Aorta (tissue), 5 donors: ENCODE measurements at places on chromosomes 12 and 14.

- peaks cover 2% of the 10 kb centered on the region for H3K4me1 ChIP-seq
- no peaks in the 10 kb centered on the region for H3K27me3 ChIP-seq
- H3K27ac ChIP-seq = no peak overlapping the region
Measured at GRCh38 chr12:45093051-45093450, 42.2 kb upstream of the DBX2 start.

GRCh38 chr12:51666696-51667095 lies 75.7 kb downstream of the SCN8A start:
- DNase-seq = no peak
- no peak overlapping the region for H3K27ac ChIP-seq
- no peaks in the 10 kb centered on the region for H3K27me3 ChIP-seq

GRCh38 chr12:90794212-90794611 lies 160.8 kb downstream of the CCER1 start:
- H3K27ac ChIP-seq = no peak overlapping the region
- no peaks in the 10 kb centered on the region for H3K27me3 ChIP-seq
- no peak overlapping the region for H3K4me3 ChIP-seq
- H3K36me3 ChIP-seq = no peaks in the 10 kb centered on the region
- DNase-seq = no peak
- H3K4me1 ChIP-seq = no peaks in the 10 kb centered on the region

DNA sequence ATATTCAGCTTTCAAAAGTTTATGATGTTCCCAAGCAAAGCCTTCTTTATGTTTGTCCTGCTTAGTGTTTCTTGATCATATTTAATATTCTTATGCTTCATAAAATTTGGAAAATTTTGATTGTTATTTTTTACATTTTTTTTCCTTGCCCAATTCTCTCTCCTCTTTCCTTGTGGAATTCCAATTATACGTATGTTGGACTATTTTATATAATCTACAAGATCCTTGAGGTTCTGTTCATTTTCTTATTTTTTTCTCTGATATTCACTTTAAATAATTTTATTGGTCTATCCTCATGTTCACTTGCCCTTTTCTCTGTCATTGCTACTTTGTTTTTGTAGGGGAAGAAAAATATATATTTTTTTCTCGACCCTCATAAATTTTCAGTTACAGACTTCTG lies 167.7 kb downstream of the DYRK2 start:
- H3K4me1 ChIP-seq = no peaks in the 10 kb centered on the region
- no peak overlapping the region for H3K27ac ChIP-seq
- H3K4me3 ChIP-seq = no peak overlapping the region
- no peak for DNase-seq

- DNase-seq = no peak
- no peaks in the 10 kb centered on the region for H3K4me1 ChIP-seq
- no peak overlapping the region for H3K4me3 ChIP-seq
- no peaks in the 10 kb centered on the region for H3K36me3 ChIP-seq
Measured at GRCh38 chr14:74364271-74364880, 16.1 kb downstream of the VRTN start.

GRCh38 chr12:126588586-126589249 lies 1523.5 kb downstream of the AACS start:
- no peaks in the 10 kb centered on the region for H3K36me3 ChIP-seq
- no peak overlapping the region for H3K27ac ChIP-seq
- DNase-seq = no peak
- no peaks in the 10 kb centered on the region for H3K27me3 ChIP-seq

DNA sequence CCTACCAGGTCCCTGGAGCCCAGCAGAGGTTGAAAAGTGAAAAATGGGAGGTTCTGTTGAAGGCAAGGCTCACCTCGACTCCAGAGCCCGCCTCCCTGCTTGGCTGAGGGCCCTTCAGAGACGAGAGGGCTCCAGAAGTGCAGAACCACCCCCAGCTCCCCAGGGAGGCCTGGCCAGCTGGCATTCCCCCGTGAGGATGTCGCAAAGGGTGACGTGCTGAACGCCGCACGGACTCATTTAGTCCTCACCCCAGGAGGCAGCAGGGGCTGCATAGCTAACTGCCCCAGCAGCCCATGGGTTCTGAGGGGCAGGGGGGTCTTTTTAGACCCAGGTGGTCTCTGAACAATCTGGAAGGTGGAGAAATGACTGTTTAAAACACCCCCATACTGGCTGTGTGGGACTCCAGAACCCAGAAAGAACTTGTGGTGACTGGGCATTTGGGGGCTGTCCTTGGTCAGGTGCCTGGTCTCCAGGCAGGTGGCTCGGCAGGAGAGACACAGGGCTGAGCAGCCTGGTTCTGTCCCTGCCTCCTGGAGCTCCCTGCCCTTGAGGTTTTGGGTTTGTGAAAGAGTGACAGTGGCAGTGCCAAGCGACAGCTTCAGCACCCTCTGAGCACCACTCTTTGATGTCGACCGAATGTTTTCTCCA lies 32.0 kb downstream of the ANAPC7 start:
- peaks cover 5% of the 10 kb centered on the region for H3K36me3 ChIP-seq
- H3K27ac ChIP-seq = no peak overlapping the region
- H3K27me3 ChIP-seq = no peaks in the 10 kb centered on the region
- H3K4me3 ChIP-seq = no peak overlapping the region
- peak; percentile 76 for DNase-seq

DNA sequence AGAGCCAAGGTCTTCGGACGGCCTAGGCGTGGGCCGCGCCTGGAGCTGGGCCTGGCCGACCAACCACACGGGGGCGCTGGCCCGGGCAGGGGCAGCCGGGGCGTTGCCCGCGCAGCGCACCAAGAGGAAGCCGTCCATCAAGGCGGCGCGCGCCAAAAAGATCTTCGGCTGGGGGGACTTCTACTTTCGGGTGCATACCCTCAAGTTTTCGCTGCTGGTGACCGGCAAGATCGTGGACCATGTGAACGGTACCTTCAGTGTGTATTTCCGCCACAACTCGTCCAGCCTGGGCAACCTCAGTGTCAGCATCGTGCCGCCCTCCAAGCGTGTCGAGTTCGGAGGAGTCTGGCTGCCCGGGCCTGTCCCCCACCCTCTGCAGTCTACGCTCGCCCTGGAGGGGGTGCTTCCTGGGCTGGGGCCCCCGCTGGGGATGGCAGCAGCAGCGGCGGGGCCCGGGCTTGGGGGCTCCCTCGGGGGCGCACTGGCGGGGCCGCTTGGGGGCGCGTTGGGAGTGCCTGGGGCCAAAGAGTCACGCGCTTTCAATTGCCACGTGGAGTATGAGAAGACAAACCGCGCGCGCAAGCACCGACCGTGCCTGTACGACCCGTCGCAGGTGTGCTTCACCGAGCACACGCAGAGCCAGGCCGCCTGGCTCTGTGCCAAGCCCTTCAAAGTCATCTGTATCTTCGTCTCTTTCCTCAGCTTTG lies 4.4 kb upstream of the SHMT2 start:
- no peaks in the 10 kb centered on the region for H3K4me1 ChIP-seq
- no peak overlapping the region for H3K27ac ChIP-seq
- DNase-seq = peak; percentile 69
- no peaks in the 10 kb centered on the region for H3K27me3 ChIP-seq

GRCh38 chr14:54451961-54452360 lies 10.8 kb upstream of the CNIH1 start:
- DNase-seq = no peak
- H3K27me3 ChIP-seq = no peaks in the 10 kb centered on the region
- no peak overlapping the region for H3K27ac ChIP-seq
- no peaks in the 10 kb centered on the region for H3K4me1 ChIP-seq

GRCh38 chr14:31988244-31988643 lies 88.9 kb upstream of the ARHGAP5 start:
- DNase-seq = no peak
- no peak overlapping the region for H3K27ac ChIP-seq
- no peaks in the 10 kb centered on the region for H3K4me1 ChIP-seq
- no peak overlapping the region for H3K4me3 ChIP-seq
- no peaks in the 10 kb centered on the region for H3K27me3 ChIP-seq

DNA sequence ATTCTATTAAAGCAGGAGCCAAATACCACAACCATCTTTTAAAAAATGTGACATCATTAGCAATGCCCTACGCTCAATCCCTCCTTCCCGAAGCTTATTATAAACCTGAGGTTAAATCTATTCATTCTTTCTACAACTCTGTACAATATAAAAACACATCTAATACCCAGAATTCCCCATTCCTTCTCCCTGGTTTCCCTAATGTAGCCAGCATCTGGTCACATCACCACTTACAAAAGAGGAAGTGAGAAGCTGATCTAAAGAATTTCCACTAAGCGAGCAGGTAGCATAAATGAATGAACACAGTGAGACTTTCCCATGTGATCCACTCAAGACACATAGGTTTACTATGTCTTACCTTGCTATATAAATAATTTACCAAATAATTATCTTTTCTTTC lies 90.4 kb downstream of the LRP6 start:
- no peak for DNase-seq
- peaks cover 2% of the 10 kb centered on the region for H3K36me3 ChIP-seq
- no peak overlapping the region for H3K4me3 ChIP-seq
- H3K4me1 ChIP-seq = peaks cover 7% of the 10 kb centered on the region

- peaks cover under 1% of the 10 kb centered on the region for H3K4me1 ChIP-seq
- DNase-seq = no peak
- H3K4me3 ChIP-seq = no peak overlapping the region
- no peaks in the 10 kb centered on the region for H3K27me3 ChIP-seq
- no peak overlapping the region for H3K27ac ChIP-seq
Measured at GRCh38 chr14:38500125-38500524, 244.2 kb upstream of the CLEC14A start.

DNA sequence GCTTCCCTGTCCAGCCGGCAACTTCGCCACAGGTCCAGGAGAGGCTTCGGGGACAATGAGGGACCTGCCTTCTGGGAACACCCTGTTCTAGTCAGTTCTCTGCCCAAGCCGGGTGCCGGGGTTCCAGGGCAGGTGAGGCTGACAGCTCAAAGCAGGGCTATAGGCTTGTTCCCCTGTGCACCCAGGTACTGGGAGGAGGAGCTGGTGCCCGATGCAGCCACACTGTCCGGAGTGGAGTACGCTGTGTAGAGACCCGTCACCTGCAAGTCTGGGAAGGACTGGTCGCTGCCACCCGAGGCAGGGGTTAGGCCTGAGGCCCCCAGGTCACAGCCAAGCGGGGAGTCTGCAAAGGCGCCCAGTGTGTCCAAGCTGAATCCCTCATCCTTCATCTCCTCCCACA lies 29.6 kb downstream of the FOXN4 start:
- no peak for DNase-seq
- no peaks in the 10 kb centered on the region for H3K4me1 ChIP-seq
- no peak overlapping the region for H3K4me3 ChIP-seq
- H3K27ac ChIP-seq = no peak overlapping the region
- no peaks in the 10 kb centered on the region for H3K27me3 ChIP-seq
- H3K36me3 ChIP-seq = no peaks in the 10 kb centered on the region

- H3K4me3 ChIP-seq = no peak overlapping the region
- no peaks in the 10 kb centered on the region for H3K27me3 ChIP-seq
- peaks cover 4% of the 10 kb centered on the region for H3K4me1 ChIP-seq
- H3K27ac ChIP-seq = peak overlapping the region; percentile 100
Measured at GRCh38 chr14:90384543-90384911, 12.3 kb upstream of the CALM1 start.

DNA sequence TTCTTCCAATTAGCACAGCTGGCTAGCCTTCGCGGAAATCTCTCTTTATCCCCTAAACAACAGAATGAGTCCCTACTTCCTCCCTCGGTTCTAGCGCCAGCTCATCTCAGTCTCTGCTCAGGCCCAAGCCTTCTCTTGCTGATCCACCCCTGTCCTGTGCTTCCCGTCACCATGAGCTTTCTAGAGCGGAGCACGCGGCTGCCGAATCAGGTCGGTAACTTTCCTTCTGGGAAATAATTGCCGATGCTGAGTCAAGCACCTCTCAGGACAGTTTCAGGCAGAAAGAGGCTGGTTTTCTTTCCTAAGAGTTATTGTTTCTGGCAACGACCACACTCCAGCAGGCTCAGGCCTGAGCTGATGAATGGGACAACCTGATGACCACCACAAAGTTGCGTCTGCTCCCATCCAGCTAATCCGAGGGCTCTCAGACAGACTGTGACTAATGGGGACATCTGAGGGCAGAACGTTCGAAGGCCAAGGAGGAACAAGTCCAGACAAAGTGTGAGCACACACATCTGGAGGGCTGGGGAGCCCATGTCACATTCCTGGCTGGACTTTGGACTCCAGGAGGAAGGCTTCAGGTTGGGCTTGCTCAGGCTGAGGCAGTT lies 13.6 kb upstream of the GPR68 start:
- no peaks in the 10 kb centered on the region for H3K4me1 ChIP-seq
- no peaks in the 10 kb centered on the region for H3K27me3 ChIP-seq
- no peak overlapping the region for H3K4me3 ChIP-seq
- no peak overlapping the region for H3K27ac ChIP-seq
- H3K36me3 ChIP-seq = no peaks in the 10 kb centered on the region
- DNase-seq = no peak

- no peaks in the 10 kb centered on the region for H3K4me1 ChIP-seq
- no peaks in the 10 kb centered on the region for H3K27me3 ChIP-seq
Measured at GRCh38 chr14:51562816-51563215, 88.9 kb upstream of the FRMD6 start.

- H3K27me3 ChIP-seq = no peaks in the 10 kb centered on the region
- H3K4me1 ChIP-seq = no peaks in the 10 kb centered on the region
- H3K4me3 ChIP-seq = no peak overlapping the region
- DNase-seq = no peak
Measured at GRCh38 chr12:53530061-53530460, 22.8 kb upstream of the NPFF start.

DNA sequence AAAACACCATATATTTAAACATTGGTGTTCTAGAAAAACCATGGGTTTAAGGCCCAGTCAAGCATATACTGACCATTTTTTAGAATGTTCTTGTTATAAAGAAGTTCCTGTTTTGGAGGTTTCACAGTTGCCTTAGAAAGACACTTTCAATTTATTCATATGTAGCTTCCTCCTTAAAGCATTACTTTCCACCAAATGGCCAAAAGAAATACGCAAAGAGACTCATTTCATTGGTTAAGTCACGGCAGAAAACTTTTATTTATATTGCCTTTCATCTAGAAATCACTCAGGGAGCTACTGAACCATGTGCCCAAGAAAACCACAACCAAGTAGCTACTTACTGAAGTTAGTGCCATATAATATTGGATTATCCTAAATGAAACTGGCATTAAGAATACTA lies 40.0 kb downstream of the MYBPC1 start:
- H3K27me3 ChIP-seq = no peaks in the 10 kb centered on the region
- H3K27ac ChIP-seq = no peak overlapping the region
- no peak for DNase-seq
- no peaks in the 10 kb centered on the region for H3K36me3 ChIP-seq

- no peaks in the 10 kb centered on the region for H3K36me3 ChIP-seq
- peak; percentile 74 for DNase-seq
- H3K27ac ChIP-seq = peak overlapping the region; percentile 67
- H3K4me1 ChIP-seq = no peaks in the 10 kb centered on the region
- H3K4me3 ChIP-seq = peak overlapping the region; percentile 28
- H3K27me3 ChIP-seq = no peaks in the 10 kb centered on the region
Measured at GRCh38 chr12:14773685-14774073, 29.6 kb downstream of the WBP11 start.

DNA sequence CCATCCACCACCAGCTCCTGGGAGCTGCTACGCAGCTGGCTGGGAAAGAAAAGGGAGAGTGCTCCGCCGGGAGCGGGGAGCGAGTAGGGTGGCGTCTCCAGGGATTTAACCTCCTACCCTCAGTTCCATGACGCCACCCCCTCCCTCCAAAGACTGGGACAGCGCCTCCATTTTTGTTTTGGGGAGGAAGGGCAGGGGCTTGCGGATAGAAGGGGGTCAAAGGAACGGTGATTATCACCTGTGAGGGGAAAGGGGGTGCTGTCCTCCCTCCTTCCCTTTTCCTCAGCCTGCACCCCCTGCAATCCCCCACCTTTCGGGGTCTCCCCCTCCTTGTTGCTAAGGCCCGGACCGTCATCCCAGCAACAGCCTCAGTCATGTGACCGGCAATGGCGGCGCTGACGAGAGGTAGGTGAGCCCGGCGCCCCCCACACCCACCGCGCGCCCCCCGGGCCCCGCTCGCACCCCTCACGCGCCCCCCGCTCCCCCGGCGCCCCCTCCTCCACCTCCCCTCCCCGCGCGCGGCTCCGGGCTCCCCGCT lies at the start of gene DTX3:
TSS of gene DTX3 (plus strand) at position 371 of the 538 bp plus-strand sequence. CDS start 1,694 bp downstream, outside the sequence.
- no peaks in the 10 kb centered on the region for H3K27me3 ChIP-seq
- peaks cover 2% of the 10 kb centered on the region for H3K4me1 ChIP-seq
- peaks cover 5% of the 10 kb centered on the region for H3K36me3 ChIP-seq
- H3K27ac ChIP-seq = peak within 1 kb of the TSS; percentile 97
